ENCODE measurements at places on chromosomes 6 and 20.

DNA sequence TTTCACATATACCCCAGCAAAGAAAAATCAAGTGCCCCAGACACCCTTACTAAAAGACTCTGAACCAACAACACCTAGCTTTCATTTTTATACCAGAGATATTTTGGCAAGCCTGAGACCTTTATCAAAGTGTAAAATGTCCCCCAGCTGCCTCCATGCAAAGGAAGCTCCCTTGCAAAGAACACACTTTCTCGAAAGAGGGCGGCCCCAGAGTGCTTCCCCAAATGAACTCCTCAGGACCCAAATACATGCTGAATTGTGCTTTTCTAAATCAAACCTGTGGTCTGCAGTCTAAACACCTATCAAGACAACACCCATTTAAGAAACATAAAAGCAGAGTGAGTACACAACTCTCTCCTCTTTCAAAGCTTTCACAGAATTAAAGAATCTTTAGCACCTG lies 490 bp downstream of the IPCEF1 start:
- no peak for DNase-seq

- peak; percentile 81 for DNase-seq
Measured at GRCh38 chr6:30325873-30326525, 728 bp upstream of the TRIM39 start.

DNA sequence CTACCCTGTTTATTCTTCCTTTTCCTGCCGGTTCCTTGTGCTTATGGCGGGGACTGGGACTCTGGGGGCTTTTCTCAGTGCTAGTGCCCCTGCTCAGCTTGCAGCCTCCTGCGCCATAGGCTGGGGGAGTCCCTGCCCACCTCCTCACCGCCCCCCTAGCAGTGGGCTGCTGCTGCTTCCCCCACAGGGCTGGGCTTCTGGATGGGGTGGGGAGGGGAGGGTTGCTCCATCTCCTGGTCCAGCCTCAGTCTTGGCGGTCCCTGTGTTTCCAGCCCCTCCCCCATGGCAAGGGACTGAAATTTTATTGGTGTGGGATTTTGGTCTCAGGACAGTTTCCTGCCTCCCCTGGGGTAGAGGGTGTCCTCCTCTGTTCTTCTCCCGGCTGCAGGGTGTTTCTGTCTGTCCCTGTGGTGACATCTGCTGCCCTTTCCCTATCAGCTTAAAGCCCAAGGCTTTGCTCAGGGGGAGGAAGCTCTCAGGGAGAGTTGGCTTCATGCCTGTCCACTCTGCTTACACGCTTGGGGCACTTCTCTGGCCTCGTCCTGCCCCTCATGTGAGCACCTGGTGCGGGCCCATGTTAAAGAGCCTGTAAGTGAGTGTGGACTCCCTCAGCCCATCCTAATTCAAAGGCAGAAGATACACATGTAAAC lies 100.6 kb downstream of the HIVEP1 start:
- DNase-seq, result no peak

DNA sequence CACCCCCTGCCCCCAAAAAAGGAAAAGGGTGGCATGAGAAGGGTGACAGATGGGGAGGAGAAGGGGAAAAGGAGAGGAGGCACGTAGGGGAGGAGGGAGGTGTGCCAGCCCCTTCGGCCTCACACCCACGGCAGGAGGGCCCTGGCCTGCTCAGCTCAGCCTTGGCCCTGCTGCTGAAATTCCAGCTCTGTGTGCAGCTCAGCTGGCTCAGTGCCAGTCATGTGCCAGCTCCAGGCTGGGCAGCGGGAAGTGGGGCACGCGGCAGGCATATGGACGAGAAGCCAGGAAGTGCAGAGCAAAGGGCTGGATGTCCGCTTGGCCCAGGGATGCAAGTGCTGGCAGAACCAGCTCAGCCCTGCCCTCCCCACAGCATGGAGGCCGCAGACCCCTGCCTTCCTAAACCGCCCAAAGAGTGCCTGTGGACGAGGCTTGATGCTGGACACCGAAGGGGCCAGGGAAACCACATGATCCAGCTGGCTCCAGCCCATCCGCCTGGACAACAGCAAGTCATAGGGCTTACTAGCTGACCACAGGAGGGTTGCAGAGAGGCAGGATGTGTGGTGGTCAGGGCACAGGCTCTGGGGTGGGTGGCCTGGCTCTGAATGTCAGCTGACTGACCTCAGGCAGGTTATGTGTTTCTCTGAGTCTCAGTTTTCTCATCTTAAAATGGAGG lies 60.2 kb downstream of the NOL4L start:
- no peak for DNase-seq

DNA sequence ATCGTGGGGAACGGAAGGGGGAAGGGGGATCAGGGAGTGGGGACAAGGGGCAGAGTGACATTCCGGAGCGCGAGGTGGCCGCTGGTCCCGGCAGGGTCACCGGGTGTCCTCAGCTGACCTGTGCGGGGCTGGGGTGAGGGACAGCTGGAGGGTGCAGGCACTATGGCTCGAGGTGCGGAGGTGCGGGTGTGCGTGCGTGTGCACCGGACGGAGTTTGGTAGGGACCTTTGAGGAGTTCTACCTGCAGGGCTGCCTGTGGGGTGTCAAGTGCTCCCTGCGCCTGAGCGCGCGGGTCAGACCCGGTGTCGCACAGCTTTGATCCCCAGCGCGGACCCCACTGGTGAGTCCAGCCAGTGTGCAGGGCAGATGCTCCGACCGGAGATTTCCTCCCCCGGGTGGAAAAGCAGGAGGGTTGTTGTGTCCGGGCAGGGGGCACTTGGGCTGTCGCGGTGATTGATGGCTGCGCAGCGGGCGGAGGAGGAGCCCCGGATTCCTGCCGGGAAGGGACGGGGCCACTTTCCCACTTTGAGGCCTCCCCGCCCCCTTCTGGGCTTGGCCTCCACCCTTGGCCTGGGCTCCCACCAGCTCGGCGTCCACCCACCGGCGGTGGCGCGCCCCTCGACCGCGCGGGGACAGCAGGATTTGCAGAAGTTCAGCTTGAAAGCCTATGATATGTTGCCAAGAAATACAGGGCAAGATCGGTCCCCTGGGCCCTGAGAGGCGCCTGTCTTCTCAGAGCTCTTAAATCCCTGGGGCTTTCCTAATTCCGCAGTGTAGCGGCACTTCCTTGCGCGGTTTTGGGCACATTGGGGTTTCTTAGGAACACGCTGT lies 658 bp downstream of the RIN2 start:
- DNase-seq, result no peak

DNA sequence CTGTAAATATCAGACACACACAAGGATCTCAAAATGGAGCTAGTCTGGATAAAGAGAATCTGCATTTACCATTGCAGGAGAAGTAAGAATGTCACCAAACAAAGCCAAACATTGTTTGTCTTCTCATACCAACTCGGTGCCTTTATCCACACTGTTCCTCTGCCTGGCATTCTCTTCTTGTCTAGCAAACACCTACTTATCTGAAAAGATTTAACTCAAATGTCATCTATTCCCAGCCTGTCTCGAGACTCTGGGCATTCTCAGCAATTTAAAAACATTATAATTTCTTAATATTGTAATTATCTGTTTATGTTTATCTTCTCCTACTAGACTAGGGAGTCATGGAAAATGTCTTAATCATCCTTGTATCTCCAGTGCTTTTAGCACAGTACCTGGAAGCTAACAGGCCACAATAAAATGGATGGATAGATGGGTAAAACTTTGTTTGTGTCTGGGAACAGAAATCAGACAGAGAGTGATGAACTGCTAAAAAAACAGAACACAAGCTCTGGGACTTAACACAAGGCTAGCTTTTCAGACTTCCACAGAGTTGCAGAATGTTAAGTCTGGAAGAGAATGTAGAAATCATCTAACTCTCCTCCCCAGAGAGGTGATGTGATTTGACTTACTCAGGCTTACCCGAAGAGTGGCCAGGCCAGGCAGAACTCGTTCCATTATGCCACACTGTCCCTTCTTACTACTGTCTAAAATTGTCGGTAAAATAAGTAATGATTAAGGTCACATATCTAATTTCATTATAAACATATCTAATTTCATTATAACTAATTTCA lies 42.3 kb upstream of the FAM83C start:
- no peak for DNase-seq

DNA sequence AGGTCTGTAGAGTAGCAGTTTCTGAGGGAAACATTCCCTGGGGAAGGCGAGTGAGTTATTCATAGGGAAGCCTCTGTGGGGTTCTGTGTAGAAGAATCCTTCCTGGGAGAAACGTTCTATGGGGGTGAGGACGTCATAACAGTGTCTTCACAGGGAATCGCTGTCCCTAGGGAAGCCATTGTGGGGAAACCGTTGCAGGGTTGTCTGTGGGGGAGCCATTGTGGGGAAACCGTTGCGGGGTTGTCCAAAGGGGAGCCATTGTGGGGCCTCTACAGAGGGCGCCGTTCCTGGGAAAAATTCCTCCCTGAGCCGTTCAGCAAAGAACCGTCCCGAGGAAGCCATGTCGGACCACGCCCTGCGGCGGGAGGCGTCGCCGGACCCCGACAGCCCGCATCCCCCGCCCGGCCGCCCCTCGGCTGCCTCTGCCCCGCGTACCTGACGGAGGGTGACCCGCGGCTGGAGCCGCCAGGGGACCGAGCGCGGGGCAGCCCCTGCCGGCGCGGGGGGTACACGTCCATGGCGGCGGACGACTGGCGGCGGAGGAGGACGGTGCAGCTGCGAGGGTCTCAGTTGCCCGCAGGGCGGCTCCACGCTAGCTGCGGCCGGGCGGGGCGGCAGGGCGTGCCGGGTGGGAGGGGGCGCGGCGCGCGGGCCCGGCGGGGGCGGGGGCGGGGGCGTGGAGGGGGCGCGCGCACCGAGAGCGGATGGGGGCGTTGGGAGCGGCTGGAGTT lies at the start of gene DNAAF9:
TSS of gene DNAAF9 (minus strand) at position 630 of the 731 bp plus-strand sequence. CDS start at position 518, 112 bp downstream.
- peak; percentile 67 for DNase-seq

- no peak for DNase-seq
Measured at GRCh38 chr20:4545526-4545925, 176.2 kb upstream of the PRND start.

GRCh38 chr6:9361749-9362148 lies 926.4 kb upstream of the SLC35B3 start:
- DNase-seq, result no peak

GRCh38 chr6:33740204-33740608 lies 6.5 kb downstream of the IP6K3 start:
- no peak for DNase-seq

- DNase-seq, result no peak
Measured at GRCh38 chr6:132907914-132908313, 93.5 kb downstream of the RPS12 start.

DNA sequence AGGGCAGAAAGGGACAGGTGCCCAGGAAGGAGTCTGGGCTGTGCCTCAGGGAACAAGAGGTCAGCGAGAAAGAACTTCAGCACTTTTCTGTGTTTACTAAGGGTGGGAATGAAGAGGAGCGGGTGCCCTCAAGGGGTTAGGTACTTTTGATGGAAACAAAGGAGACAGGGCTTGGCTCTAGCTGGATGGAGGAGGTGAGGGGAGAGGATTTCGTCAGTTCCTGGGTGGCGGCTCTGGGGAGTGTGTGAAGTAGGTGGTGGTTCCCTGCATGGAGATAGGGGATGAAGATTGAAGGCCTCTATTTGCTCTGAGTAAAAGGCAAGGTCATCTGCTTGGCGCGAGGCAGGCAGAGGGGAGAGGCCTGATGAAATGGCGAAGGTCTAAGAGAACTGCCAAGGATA lies 40.0 kb upstream of the ANKRD60 start:
- no peak for DNase-seq

DNA sequence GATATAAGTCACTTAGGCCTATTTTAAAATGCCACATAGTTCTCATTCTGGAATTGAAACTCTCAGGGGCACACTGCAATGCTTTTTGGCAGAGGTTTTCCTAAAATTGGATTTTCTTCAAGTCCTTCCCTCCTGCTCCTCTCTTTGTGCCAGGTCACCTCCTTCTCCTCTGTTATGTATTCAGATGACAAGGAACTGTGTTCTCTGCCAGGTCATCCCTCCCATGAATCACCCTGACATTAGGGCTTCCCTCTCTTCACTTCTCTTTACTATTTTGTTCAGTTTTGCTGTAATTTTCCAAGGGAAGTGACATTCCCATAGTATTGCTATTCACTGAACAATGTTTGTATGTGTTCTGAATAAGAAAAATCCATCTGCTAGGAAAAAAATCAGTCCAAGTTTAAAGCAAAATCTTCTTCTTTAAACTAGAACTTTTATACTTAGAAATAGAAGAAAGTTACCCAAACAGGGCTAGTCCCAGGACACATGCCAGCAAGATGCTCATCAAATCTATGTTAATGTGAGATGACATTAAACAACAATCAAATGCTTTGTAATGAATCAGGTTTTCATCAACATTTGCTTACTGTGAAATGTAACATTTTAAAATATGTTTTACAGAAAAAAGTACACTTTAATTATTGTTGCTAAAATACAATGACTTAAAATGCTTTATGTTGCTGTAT lies 461.1 kb downstream of the MMUT start:
- DNase-seq, result no peak

- no peak for DNase-seq
Measured at GRCh38 chr6:124741341-124741740, 220.9 kb upstream of the RNF217 start.

GRCh38 chr6:20688710-20689500 lies 154.6 kb downstream of the CDKAL1 start:
- no peak for DNase-seq

GRCh38 chr6:50353603-50354002 lies 303.9 kb upstream of the DEFB112 start:
- no peak for DNase-seq

GRCh38 chr20:63846128-63846771 lies 15.0 kb upstream of the ABHD16B start:
- DNase-seq, result no peak

- no peak for DNase-seq
Measured at GRCh38 chr6:163635731-163636364, 221.3 kb downstream of the QKI start.

DNA sequence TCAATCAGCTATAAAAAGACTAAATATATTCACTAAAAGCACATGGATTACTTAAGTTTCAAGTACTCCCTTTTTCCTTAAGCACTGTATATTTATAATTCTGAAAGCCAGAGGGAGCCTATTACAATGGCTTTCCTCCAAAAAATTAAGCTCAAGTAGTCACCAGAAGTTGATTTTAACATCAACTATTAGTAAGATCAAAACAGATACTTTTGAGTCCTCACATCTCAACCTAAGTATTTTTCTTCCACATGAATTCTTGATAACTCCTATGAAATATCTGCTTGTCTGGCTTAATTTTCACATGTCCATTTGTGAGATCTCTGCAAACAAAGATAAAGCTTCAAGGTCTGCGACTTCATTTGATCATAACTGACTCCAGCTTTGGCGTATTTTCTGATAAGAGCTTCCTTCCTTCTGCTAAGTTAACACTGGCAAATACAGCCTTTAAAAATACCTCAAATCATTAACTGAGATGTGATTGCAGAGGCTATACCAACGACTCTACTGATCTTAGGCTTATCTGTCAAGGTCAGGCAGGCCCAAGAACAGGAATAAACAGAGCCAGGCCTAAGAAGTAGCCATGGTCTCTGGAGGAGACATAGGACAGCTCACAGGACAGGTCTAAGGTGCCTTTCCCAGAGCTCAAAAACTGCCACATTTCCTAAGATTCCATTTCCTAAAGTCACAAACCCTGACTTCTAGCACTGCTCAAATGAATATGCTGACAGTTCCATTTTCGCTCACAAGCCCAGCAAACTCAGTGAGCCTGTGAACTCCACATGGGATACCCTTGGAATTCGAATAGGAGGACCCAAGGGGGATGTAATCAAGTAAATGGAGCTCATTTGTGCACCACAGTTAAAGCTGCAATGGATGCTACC lies 10.0 kb downstream of the SNX5 start:
- no peak for DNase-seq

Data from stimulated activated naive CD8-positive, alpha-beta T cell treated with anti-CD3 and anti-CD28 coated beads, Interleukin-15, Interleukin-2, amounts not matched to agents 100 U/mL and 50 U/mL, for 24 hours (primary cell).